ENCODE measurements at places on chromosomes 4 and X.

GRCh38 chr4:115780268-115780667 is 666.8 kb upstream of the NDST4 start:
- DNase-seq, result no peak

DNA sequence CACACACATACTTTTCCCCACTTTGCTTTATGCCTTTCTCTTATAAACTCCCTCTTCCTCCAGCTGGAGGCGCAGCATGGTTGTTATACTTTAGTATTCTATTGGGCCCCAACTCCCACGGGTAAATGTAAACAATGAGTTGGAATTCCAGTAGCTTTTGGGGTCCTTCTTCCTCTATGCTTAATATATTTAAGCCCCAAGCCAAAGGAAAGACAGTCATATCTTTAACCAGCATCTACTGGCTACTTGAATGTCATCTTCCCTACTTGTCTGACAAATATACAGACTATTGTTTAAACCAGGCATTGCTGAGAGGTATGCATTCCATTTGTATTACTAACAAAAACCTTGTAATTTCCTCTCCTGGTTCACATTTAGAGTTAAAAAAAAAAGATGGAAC is 72.9 kb downstream of the WDR19 start:
- no peak for DNase-seq

DNA sequence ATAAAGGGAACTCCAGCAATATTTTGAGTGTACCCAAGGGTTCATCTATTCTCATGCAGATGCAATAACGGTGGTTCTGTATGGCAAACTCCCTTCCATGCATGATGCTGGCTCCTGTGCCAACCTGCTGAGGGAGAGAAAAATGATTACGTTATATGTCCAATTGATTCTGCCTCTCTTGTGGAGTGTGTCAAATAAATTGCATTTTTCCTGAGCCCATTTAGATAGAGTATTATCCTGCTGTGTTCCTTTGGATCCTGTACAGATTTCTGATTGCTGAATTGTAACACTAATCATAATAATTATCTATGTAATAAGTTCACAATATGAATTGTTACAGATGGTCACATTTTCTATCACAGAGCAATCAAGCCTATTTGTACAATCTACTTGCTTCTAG is 821.7 kb downstream of the C4orf33 start:
- DNase-seq, result no peak

DNA sequence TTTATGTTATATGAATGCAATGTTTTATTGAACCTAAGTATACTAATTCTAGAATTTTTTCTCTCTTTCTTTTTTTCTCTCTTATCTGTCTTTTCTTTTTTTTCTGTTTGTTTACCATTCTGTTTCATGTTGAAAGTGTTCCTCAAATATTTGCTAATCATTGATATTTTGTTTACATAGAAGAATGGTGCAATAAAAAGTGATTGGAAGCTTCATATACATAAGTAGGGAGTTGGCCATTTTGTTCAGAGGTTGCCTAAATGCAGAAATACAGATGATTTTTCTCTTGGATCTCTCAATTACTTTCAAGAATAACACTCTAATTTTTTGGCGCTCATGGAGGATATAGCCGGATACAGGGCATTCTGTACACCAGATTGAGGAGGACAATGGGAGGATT is 5.7 kb upstream of the SERTM2 start:
- no peak for DNase-seq

- no peak for DNase-seq
Observed at GRCh38 chr4:150069353-150069752, 8.9 kb upstream of the DCLK2 start.

DNA sequence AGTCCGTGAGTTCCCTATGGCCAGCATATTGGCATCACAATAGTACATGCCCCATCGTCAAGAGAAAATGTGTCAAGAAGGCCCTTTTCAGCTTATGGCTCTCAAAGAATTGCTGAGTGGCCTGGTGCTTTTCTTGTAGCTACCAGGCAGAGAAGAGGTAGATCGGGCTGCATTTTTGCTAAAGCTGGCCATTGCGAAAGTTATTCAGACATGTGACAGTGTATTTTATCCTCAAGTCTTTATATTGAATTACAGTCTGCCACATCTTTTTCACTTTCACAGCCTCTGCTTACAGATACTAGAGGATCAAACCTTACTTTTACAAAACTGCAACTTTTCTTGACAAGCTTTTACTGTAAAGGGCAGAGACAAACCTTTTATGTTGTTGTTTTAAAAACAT is 261.5 kb upstream of the IGFBP7 start:
- DNase-seq, result no peak

GRCh38 chrX:18436017-18436416 is 10.6 kb downstream of the CDKL5 start:
- no peak for DNase-seq

DNA sequence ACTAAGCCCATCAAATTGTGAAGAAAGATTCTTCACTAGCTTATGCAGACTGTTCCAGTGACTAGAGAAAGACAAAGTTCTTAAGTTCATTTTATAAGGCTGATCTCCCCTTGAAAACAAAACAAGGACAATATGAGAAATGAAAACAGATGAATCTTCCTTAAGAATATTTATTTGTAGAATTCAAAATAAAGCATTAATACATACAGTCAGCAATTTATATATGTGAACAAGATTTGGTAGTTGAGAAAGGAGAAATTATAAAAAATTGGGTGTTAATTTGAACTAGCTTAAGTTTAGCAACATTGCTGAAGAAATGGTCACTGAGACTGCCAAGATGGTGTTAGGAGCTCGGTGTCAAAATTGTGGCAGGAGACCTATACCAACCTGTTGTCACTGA is 41.4 kb upstream of the TAPT1 start:
- no peak for DNase-seq

- DNase-seq, result no peak
Observed at GRCh38 chr4:42638993-42639392, 17.9 kb downstream of the ATP8A1 start.

- no peak for DNase-seq
Observed at GRCh38 chr4:27112587-27112986, 251.9 kb downstream of the STIM2 start.

GRCh38 chr4:138959097-138959815 is 56.3 kb upstream of the NOCT start:
- no peak for DNase-seq

GRCh38 chrX:111490688-111491087 is 20.8 kb upstream of the SERTM2 start:
- no peak for DNase-seq

DNA sequence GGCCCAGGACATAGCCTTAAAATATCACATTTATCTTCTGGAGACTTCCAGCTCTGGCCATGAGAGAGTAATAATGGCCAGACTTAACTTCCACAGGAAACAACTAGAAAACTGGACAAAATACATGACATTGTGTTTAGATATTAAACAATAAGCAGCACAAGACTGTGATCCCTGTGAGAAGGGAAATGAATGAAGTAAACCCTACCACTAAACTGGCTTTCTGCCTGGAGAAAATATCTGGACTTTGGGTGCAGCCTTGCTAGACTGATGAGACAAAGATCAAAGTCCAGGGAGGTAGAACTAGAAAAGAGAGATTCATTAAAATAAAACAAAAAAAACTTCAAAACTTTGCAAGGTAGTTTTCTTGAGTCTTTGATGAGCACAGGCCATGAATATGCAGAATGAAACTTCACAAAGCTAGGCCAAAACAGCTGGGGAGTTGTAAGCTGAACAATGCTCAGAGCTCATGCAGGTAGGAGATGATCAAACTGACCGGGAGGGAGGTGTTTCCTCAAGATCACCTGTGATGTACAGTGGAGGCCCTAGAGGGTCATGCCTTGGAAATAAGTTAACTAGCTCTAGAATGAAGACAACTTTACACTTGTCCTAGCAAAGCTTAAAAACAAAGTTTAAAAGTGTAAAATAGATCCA is 147.0 kb upstream of the SH3RF1 start:
- no peak for DNase-seq

- no peak for DNase-seq
Observed at GRCh38 chrX:74160358-74160757, 143.6 kb upstream of the ZCCHC13 start.

GRCh38 chrX:18895189-18895951 is 88.5 kb downstream of the PHKA2 start:
- no peak for DNase-seq

- no peak for DNase-seq
Observed at GRCh38 chrX:49171752-49172279, at the start of gene PLP2. TSS of gene PLP2 (plus strand) at chrX:49171898. CDS start at chrX:49172001, 103 bp downstream.

DNA sequence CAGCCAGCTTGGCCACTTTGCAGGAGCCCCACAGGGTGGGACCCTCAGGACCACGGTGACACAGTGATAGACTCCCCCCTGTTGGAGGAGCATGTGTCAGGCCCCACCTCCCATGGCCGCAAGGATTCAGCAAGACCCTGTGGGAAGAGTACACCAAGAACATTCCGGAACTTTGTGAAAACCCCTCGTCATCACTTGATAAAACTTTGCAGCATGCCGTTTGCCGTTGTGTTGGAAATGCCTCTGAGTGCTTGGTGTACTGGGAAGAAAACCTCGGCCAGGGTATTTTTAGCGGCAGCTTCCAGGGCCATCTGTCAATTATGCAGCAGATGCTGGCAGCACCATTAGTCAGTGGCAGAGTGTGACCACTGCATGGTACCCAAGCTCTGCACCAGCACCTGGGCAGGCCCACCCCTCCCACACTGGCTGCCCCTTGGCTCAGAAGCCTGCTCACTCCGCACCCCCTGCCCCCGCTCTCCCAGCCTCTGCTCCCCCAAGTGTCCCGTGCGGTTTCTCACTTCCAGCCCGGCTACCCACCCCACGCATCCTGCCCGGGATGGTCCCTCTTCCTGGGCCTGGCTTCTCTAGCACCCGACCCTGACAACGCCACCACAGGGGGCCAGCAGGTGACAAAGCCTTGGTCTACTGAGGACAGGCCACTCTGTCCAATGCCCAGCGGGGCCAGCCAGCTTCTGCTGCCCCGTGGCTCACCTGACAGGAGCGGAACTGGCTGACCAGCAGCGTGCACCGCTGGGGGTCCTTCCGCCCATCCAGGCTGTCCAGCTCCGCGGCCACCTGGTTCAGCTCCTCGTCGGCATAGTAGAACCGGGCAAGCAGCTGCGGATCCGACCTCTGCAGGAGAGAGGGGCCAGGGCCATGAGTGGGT is 65.0 kb downstream of the ZFYVE28 start:
- DNase-seq, result no peak

- no peak for DNase-seq
Observed at GRCh38 chr4:110198435-110199416, at the start of gene ELOVL6. TSS of gene ELOVL6 (minus strand) at chr4:110198615. CDS start at chr4:110198335, 280 bp downstream.

- DNase-seq, result no peak
Observed at GRCh38 chrX:149521438-149521837, 16.3 kb upstream of the IDS start.

- DNase-seq, result no peak
Observed at GRCh38 chrX:49746306-49746705, 50.5 kb upstream of the PAGE1 start.

DNA sequence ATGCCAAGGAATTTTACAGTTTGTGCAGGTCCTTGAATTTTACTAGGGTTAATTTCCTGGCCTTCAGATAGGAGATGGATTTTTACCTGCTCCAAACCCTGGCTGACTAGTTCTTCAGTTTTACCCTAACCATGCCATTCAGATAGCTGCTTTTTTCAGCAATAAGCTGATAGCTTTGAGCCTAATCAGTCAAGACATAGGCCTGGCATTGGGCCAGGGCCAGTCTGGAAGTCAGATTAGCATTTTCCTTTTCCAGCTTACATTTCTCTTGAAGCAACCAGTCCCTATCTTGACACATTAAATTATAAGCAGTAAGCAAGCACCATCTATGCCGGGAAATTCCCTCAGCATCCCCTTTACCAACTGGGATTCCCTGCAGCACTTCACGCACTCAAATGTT is 177.1 kb downstream of the ADGRA3 start:
- no peak for DNase-seq

DNA sequence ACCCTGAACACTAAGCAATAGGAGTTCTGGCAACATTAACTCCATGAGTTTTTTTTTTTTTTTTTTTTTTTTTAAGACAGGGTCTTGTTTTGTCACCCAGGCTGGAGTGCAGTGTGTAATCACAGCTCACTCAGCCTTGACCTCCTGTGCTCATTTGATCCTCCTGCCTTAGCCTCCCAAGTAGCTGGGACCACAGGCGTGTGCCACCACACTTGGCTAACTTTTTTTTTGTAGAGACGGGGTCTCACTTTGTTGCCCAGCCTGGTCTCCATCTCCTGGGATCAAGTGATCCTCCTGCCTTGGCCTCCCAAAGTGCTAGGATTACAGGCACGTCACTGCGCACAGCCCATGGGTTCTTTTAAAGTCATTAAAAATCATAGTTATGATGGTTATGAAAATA is 5.1 kb downstream of the RHOH start:
- no peak for DNase-seq
